Activated CD4-positive, alpha-beta T cell treated with anti-CD3 and anti-CD28 coated beads for 36 hours (primary cell): ENCODE measurements at places on chromosomes 3 and 15. TPM values are rescaled to one million over a fixed set of nuclear protein-coding genes. Genes with fewer than 3 reads are reported as not detected.
A peak's percentile ranks its signal among the peaks of the same experiment; 100 is the strongest.

GRCh38 chr3:183845608-183846288, 20.4 kb upstream of the MAP6D1 start:
- peaks cover 44% of the 10 kb centered on the region for H3K36me3 ChIP-seq
- H3K4me1 ChIP-seq: peaks cover 15% of the 10 kb centered on the region
- H3K27me3 ChIP-seq: no peaks in the 10 kb centered on the region
- DNase-seq: no peak

GRCh38 chr3:180117381-180118163, 80.8 kb upstream of the PEX5L start:
- no peaks in the 10 kb centered on the region for H3K36me3 ChIP-seq
- no peak overlapping the region for H3K27ac ChIP-seq
- H3K4me3 ChIP-seq: no peak overlapping the region
- DNase-seq: no peak
- H3K4me1 ChIP-seq: no peaks in the 10 kb centered on the region

DNA sequence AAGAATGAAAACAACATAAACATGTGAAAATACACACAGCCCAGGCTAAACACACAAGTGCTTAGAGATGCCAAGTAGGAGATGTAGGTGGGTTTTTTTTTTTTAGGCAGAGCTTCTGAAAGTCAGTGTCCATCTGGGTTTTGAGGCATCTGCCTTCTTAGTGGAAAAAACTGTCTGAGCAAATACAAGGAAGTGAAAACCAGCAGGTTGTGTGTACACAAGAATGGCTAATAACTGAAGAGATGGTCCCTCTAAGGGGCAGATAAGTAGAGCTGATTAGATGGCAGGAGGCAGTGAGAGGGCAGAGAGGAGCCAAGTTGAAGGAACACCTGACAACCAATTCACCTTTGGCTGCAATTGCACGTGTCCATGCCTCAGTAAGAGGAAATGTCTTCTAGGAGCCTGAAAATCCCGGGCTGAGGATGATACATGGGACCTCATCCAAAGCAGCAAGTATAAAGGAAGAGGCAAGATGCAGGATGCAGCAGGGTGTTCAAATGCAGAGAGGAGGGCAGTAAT, 34.9 kb downstream of the CYP19A1 start:
- DNase-seq: no peak
- no peak overlapping the region for H3K4me3 ChIP-seq
- no peaks in the 10 kb centered on the region for H3K4me1 ChIP-seq
- peaks cover 15% of the 10 kb centered on the region for H3K27me3 ChIP-seq

Gene UBAP1L
- total RNA-seq: 2.7 TPM

DNA sequence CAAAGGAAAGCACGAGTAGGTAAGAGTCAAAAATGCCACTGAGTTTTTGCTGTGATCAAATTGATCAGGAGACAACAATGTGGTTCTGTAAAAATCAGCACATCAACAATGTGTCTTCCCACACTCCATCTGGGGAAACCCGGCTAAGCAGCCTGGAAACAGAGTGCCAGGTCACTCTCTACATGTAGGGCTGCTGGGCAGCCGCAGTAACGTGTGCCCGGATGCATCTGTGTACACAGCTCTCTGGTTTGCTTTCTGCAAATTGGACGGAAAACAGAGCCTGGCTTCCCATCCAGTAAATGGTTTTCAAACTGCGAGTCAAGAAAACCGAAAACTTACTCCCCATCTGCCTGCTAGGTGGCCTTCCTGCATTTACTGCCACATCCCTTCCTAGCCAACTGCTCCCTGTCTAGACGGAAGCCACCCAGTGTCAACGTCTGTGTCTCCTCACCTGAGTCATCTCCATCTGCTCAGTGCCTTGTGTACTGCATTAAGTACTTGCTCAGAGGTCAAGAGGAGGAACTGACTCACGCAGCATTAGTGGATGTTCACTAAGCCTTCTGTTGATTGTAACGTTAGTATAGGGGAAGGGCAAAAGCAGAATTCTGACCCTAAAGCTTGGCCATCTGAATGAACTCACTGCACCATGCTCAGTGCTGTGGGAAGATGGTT, 124.1 kb downstream of the TJP1 start:
- H3K4me1 ChIP-seq: no peaks in the 10 kb centered on the region
- DNase-seq: no peak
- peaks cover 6% of the 10 kb centered on the region for H3K27me3 ChIP-seq

GRCh38 chr15:80701676-80702311, 6.7 kb downstream of the ABHD17C start:
- H3K4me1 ChIP-seq: peaks cover 6% of the 10 kb centered on the region
- H3K4me3 ChIP-seq: no peak overlapping the region
- no peak overlapping the region for H3K27ac ChIP-seq
- no peak for DNase-seq
- H3K27me3 ChIP-seq: peaks cover 10% of the 10 kb centered on the region

Gene SPSB4
- total RNA-seq: not detected

DNA sequence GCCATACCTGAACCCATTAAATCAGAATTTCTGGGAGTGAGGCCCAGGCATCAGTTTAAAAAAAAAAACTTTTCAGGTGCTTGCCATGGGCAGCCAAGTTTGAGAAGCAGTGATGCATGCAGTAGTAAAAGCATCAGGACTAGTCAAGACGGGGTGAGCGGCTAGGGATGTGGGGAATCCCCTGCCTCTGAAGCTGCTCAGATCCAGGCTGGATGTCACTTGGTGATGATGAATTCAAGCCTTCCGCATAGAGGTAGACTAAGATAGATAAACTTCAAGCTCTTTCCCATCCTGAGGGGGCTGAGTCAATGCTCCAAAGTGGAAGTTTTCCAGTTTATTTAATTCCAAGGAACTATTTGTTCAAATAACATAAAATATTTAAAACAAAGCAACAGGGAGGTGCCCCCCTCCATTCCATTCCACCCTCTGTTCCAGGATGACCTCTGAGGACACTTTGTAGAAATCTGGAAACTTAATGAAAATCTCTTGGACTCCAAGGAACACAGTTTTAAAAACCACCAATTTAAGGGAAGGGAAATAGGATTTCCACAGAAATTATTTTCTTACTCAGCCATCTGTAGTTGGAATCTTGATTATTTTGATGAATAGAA, 100.4 kb upstream of the NR2E3 start:
- peaks cover 21% of the 10 kb centered on the region for H3K27me3 ChIP-seq
- H3K27ac ChIP-seq: no peak overlapping the region
- H3K4me3 ChIP-seq: no peak overlapping the region
- H3K36me3 ChIP-seq: no peaks in the 10 kb centered on the region
- no peak for DNase-seq
- peaks cover 2% of the 10 kb centered on the region for H3K4me1 ChIP-seq

DNA sequence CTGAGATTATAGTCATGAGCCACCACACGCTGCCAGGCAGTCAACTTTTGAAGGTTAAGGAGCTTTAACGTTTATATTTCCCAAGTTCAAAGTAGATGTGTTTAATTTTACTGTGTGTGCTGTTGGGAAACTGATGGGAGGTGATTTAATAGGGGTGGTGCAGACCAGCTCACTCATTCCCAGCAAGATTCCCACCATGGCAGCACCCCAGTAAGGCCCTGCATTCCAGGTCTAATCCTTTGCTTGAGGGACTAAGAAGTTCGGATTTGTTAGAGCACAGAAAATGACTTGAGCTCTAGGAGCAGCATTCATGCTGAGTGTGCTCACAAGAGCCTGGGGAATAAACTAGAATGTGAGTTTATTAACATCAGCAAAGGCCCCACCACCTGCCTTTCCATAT, 25.2 kb downstream of the TSEN2 start:
- H3K4me1 ChIP-seq: no peaks in the 10 kb centered on the region
- H3K4me3 ChIP-seq: no peak overlapping the region
- DNase-seq: no peak
- H3K27me3 ChIP-seq: no peaks in the 10 kb centered on the region

- no peaks in the 10 kb centered on the region for H3K4me1 ChIP-seq
- no peak for DNase-seq
- H3K36me3 ChIP-seq: no peaks in the 10 kb centered on the region
- peaks cover 8% of the 10 kb centered on the region for H3K27me3 ChIP-seq
- H3K27ac ChIP-seq: no peak overlapping the region
Observed at GRCh38 chr3:159894386-159894785, 94.2 kb upstream of the IL12A start.

Gene HYAL1
- 0.37 TPM for total RNA-seq

Gene CCDC174
- total RNA-seq: 18.2 TPM

Gene KIF15
- 51.7 TPM for total RNA-seq

GRCh38 chr3:133855772-133856171, 39.9 kb downstream of the RAB6B start:
- H3K4me3 ChIP-seq: no peak overlapping the region
- H3K27me3 ChIP-seq: peaks cover 3% of the 10 kb centered on the region

DNA sequence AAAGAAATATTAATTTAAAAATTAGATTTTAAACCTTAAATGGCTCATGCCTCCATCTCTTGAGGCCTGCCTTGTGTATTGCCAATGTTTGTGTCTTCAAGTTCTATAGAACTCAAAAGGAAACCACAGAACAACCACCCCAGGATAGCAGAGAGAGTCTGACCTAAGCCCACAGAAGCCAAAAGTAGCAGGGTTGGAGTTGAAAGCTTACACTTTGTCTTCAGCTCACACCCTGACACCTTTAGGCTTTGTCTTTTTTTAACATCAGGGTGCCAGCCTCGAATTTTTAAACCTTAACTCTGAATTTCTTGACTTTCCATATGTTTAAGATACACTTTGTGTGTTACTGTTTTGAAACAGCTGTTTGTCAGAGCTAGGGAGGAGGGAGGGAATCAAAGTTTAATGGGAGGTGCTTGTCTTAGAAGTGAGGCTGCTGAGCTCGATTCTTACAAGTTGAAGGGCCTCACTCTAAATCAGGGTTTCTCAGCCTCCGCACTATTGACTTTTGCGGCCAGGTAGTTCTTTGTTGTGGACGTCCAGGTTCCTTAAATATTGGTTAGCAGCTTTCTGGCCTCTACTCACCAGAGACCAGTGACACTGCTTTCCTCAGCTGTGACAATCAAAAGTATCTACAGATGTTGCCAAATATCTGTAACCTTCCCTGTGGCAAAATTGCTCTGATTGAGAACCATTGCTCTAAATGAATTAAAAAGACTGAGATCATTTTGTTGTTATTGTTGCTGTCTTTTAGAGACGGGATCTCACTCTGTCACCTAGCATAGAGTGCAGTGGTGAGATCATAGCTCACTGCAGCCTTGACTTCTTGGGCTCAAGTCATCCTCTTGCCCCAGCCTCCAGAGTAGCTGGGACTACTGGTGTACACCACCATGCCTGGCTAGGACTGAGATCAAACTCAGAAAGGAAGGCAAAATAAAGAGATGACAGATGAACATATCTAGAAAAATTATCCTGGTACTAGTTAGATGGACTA, 139.2 kb upstream of the EOMES start:
- DNase-seq: no peak
- H3K36me3 ChIP-seq: no peaks in the 10 kb centered on the region
- peak overlapping the region; percentile 62 for H3K27ac ChIP-seq
- H3K4me1 ChIP-seq: peaks cover 33% of the 10 kb centered on the region
- H3K4me3 ChIP-seq: no peak overlapping the region
- no peaks in the 10 kb centered on the region for H3K27me3 ChIP-seq
